Effector CD4-positive, alpha-beta T cell (primary cell): ENCODE measurements at places on chromosomes 7 and 10.

DNA sequence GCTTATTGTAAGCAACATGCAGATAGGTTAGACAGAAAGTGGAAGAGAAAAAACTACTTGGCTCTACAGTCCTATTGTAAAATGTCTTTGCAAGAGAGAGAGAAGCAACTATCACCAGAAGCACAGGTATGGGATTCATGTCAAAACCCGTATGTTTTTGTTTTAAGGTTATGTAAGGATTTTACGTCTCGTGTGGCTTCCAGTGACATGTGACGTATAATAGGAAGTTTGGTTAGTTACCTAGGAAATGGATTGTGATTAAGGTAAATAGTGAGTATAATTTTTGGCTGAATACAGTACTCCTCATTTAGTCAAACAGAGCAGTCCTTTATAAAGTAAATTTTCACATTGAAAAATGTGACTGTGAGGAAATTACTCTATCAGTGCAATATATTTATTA lies 62.0 kb downstream of the PHF14 start:
- DNase-seq, result no peak

DNA sequence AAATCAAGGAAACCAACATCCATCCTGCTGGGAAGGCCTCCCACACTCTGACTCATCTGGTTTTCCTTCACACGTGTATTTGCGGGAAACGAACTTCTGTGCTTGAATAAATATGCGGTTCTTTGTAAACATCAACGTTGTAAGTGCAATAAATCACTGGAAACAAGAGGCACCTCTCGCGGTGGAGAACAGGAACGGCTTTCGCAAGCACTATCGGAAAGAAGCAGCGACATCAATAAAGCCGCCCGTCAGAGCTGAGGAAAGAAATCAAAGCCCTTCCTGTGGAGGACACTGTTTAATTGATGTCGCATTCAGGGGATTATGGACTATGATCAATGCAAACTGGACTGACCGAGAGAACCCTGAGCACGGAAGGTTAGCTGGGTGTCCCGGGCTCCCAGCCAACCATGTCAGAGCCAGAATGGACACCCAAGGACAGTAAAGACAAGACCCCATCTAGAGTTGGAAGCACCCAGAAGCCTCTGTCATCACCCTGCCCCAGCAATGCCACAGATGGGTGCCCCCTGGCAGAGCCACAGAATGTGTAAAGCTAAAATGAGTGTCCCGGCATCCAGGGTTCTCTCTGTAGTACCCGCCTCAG lies 37.6 kb downstream of the OAT start:
- no peak for DNase-seq

DNA sequence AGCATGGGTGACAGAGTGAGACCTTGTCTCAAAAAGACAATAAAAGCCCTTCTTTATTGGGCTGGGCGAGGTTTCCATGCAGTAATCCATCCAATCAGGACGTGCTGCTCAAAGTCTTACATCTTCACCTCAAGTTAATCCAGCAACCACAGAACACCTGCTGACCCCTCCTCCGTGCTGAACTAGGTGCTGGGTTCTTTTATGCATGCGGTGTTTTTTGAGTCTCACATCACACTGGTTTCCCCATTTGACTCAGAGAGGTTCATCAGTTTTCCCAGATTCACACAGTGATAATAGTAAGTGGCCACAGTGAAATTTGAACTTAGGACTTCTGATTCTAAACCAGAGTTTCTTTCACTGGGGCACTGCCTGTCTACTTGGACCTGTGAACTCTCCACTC lies 58.3 kb upstream of the GTF2I start:
- no peak for DNase-seq

DNA sequence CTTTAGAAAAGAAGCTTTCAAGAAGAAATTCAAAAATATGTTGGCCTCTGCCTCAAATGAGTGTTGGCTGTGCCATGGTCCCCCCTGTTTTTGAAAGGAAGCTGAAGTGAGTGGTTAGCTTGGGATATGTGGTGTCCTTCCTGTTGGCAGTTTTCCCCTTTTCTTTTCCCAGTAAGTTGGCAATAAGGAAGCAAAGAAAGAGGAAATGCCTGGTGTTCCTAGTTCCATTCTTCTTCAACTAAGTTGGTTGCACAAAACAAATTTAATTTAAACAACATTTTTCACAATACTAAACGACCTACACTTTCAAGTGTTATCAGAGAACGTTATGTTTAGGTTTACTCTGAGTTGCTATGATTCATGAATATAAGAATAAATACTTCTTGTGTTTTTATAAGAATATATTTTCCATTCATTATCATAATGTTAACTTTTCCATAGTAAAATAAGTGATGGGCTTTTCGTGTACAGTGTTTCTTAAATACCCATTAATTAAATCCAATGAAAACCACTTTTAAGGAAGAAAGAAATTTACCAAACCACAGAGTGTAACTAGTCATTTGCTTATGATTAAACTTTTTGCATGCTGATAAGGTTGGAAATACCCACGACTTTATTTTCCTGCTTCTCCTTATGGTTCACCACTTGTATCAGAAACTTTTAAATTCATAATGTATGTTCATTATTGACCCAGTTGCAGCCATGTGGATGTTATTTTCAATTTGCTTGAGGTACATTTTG lies 7.7 kb downstream of the HDAC9 start:
- no peak for DNase-seq

DNA sequence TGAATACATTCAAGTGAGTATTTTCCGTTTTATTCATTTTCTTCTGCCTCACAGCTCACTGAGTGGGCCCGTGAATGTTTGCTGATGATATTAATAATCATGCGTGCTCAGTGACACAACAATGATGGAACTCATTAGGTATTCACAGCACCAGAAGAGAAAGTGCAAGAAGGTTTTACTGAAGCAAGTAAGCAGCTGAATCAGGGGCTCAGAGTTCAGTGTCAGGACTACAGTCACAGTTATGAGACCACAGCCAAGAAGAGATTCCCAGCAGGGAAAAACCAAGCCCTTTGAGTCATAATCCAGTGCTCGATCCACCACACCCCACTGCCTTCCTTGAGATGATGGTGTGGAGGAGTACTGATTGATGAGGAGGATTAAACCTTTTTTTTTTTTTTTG lies 247.4 kb downstream of the KIAA1217 start:
- DNase-seq, result no peak

DNA sequence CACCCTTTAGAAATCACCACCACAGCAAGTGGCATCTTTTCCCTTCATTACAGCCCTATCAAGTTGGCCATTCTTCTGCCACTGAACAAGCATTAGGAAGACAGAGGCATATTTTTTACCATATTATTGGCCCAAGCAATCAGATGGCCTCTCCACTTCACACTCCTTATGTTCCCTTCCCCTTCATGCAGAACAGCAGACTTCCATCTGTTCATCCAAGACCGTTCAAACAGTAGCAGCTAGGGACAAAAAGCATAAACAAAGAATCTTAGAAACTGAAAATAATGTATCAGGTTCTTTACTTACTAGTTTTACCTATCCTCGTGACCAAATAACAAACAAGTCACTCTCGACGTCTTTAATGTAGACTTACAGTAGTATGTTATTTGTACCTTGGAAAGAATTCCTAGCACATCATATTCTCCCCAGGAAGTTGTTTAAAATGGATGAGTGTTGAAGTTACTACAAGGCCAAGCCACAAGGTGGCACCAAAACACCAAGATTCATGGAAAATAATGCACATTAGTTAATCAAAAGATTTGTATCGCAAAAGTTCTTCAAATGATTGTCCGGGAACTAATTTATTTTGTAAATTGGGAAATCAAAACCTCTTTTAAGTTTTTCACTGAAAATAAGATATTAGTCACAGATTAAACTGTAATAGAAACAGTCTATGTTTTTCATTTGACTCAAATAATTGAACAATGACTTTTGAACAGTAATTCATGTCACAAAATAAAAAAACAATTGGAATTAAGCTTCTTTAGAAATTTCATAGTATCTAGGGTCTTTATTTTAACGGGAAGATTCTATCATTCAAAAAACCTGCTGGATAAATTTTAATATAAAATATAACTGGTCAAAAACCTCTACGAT lies 112.1 kb downstream of the VPS41 start:
- DNase-seq, result peak; percentile 29

DNA sequence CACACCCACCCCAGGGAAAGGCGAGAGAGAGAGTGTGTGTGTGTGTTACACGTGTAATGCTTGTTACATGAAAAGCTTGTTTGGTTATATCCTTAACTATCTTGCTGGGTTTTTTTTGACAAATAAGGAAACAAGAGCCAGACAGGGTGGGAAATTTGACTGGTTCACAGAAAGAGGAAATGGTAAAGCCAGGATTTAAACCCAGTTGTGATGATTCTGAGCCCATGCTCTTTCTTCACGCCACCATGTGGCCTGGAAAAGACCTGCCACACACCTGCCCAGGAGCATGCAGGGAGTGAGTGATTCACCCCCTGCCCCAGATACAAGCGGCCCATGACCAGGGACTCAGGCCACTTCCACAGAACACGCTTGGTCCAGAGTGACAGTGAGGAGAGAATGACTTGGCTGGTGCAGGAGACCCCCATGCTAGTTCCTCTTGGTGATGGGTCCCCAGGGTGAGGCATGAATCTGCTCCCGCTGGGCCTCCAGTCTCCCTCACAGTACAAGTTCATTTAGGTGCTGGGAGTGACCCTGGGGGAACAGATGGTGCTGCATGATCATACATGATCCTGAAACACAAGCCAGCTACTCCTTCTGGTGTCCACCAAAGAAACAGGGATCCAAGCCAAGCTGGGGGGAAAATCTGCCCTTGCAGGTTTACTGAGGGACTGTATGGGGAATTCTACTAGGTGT lies 21.0 kb upstream of the EIF5AL1 start:
- DNase-seq, result no peak

- no peak for DNase-seq
These were observed 134.6 kb upstream of the ITGB1 start for GRCh38 chr10:33092596-33092995.

- DNase-seq, result no peak
These were observed 11.7 kb upstream of the ZNF862 start for GRCh38 chr7:149826344-149827088.

- no peak for DNase-seq
These were observed 104.6 kb upstream of the CACNA2D1 start for GRCh38 chr7:82548141-82548688.
